DMS53 (cell line): ENCODE measurements at places on chromosomes 5 and 9.

GRCh38 chr5:96856371-96856770 lies 19.9 kb upstream of the ERAP2 start:
- no peak for DNase-seq

DNA sequence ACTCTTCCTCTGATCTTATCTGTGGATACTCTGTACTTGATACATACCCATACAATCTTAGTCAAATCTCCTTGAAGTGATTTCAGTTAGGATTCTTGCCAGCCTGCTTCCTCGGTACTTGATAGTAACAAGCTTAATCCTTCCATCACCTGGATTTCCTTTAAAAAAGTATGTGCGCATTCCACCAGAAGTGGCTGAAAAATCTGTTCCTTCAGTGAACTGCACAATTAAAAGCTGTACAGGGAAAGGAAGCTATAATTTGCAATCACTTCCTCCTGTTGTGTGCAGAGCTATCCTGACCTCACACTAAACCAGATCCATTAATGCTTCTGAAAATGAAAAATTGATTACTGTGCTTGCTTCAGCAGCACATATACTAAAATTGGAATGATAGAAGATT lies 47.3 kb downstream of the PWWP2A start:
- DNase-seq: no peak

- peak; percentile 15 for DNase-seq
Measured at GRCh38 chr9:116345817-116346216, 192.2 kb downstream of the PAPPA start.

DNA sequence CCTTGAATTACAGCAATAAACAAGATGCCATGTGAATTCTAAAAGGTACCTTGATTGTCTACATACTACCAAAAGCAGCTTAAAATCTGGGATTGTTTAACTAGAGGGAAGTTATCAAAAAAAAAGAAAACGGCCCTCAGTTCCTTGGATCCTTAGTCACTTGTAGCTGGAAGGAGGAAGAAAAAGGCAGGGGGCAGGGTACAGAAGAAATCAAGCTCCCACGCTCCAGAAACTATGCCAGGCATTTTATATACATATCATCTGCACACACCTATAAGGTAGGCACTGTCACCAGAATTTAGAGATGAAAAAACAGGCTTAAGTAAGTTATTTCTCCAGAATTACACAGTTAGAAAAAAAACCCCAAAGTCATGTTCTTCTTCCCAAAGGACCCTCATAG lies 63.4 kb downstream of the SCAI start:
- DNase-seq: no peak

DNA sequence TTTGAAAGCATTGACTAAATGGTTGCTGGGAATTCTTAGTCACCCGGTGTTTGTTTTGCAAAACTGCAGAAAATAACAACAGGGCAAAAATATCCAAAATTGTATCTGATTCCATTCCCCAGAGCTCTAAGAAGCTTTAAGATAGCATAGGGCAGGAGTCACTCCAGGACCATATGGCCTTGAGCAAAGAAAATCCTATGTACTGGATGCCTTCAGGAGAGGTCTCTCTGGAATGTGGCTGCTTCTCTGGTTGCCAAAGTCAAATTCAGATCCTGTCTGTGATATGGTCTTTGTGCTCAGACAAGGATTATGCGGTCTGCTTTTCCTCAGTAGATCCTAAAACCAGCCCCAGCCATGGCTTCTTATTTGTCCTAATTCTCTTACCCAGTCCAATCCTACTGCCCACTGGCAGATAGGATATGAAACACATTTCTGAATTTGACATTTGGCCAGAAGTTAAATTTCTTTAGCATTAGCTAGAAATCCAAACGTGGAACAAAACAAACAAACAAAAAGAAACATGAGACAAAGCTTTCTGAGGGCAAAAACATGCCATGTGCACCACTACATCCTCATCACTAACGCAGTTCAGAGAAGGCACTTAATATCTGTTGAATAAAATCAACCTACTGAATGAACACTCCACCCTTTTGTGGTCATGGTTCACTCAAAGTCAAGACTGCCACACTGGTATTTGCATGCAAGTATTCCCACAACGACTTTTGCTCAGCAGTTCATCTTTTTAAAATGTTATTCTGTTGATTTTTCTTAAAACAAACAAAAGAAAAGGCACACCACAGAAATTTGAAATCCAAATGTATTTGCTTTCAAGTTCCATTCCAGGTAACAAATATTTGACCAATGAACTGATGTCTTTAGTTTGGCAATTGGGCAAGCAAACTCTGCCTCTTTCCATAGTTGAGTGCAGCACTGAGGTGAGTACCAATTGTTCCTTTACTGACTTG lies 165.7 kb downstream of the TRPM6 start:
- DNase-seq: no peak

- DNase-seq: no peak
Measured at GRCh38 chr9:103242025-103242424, 246.9 kb downstream of the CYLC2 start.

GRCh38 chr9:88949961-88950340 lies 41.3 kb upstream of the S1PR3 start:
- DNase-seq: no peak

DNA sequence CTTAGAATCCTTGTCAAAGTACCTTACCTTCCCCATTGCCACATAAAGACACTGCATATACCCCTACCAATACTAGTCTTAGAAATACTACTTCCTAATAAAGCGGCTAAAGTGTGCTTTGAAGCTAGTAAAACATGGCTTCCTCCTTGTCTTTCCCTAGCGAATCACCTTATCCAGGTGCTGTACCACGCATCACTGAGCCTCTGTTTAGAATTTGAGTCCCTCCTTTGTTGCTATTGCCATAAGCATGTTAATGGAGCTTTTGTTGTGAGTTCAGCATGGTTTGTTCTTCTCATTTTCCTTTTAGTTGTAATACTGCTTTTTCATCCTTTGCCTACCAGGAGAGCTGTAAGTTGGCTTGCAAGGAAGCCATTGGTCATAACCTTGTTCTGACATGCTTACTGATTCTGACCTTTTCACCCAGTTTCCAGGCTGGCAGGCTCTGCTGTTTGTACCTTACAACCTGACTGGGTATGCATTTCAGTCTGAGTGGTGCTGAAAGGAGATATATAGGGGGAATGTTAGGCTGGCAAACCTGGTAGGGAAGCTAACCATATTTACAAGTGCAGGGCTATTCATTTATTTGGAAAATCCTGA lies 49.8 kb downstream of the LMNB1 start:
- DNase-seq: no peak

DNA sequence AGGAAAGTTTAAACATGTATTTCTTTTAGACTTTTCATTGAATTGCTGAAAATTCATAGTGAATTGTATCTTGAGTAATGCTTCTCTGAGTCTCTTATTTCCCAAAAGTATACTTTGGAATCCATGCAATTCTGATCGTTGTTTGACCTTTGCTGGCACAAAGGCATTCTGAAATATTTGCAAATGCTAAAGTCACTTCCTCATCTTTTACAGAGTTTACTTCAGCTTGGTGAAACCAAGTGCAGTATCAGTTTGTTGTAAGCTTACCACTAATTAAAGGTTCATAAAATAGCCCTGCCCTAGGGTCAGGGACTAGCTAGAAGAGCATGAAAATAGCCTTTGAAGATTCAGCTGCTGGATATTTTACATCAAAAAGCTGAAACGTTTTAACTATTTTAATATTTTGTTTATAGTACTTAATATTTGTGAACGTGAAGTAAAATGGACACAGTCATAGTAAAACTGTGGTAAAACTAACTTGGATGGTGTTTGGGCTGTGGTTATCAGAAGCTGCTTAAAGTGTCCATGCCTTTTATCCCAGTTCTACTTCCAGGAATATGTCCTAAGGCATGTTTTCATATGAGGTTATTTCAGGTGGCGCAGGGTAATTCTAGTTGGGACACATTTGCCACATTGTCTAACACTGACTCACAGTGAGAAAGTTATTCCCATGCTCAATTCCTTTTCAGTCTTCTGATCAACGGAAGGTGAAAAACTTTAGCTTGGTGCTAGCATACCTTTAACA lies 45.3 kb downstream of the SLC22A5 start:
- no peak for DNase-seq

- no peak for DNase-seq
Measured at GRCh38 chr5:174785120-174785680, 60.8 kb downstream of the MSX2 start.

DNA sequence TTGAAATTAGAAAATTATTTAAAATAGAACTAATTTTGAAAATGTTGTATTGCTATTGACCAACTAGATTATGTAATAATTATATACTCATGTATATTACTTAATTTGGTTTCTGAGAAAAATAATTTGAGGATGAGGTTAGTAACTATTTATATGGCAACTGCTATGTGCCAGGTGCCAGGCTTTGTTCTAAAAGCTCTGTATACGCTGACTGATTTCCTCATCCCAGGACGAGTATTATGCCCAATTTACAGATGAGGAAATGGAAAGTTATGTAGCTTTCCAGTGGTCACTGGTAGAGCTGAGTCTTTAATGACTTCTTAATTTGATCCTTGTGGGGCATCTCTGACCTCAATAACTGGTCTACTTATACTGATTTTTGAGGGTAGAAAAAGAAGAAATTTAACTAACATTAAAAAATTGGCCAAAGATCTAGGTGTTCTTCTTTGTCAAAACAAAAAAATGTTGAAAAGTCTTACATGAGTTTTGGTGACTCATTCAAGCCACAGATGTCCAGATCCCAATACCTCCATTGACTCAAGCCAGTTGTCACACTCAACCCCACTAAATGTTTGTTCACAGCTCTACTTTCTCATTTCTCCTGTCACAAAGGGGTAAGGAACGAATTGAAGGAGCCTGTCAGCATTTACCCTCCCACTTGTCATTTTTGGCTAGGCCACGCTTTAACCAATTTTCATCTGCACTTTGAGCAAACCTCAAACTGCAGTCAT lies 228.1 kb upstream of the MEF2C start:
- DNase-seq: no peak

- DNase-seq: no peak
Measured at GRCh38 chr9:124662561-124662960, 108.5 kb downstream of the NR6A1 start.

DNA sequence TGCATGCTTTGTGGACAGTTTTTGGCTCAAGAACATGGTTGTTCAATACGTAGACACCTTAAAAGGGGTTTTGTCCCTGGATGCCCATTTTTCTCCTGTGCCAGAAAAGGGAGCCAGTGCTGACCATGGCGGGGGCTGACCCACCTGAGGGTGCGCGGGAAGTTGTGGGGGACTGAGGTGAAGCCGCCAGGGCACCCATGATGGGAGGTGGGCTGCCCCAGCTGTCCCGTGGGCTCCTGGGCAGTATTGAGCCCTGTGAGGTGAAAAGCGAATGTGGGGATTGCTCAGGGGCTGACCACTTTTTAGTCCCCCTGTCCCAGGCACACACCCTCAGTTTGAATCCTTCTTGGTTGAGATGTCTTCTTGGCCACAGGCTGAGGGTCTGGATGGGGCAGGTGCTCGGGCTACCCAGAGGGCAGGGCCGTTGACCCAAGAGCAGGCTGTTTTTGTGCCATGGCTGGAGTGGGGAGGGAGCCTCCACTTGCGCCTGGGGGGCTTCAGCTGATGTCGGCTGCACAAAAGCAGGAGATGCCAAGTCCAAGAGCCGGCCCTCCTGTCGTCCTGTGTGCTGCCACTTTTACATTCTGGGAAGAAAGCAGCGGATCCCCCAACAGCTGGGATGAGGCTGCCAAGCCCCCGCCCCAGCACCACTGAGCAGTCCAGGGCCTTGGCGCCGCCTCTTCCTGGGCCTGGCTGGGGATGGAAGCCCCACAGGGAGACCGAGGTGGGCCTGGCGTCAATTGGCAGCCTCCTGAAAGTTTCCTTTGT lies 120.1 kb downstream of the WNK2 start:
- no peak for DNase-seq

DNA sequence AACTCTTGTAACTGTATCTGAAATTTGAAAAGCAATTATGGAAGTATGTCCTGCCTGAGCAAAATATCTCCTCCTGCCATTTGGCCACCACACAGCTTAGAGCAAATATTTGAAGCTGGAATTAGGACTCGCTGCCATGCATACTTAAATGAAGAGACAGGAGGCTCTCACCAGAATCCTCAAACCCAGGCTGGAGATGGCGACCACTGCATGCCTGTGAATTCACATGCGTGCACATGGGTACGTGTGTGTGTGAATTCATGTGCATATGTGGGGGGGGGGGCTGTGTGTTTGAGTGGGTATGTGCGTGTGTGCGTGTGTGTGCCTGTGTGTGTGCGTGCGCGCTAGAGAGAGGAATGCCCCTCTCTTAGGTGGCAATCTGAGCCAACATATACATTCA lies 84.1 kb upstream of the IRX1 start:
- no peak for DNase-seq

DNA sequence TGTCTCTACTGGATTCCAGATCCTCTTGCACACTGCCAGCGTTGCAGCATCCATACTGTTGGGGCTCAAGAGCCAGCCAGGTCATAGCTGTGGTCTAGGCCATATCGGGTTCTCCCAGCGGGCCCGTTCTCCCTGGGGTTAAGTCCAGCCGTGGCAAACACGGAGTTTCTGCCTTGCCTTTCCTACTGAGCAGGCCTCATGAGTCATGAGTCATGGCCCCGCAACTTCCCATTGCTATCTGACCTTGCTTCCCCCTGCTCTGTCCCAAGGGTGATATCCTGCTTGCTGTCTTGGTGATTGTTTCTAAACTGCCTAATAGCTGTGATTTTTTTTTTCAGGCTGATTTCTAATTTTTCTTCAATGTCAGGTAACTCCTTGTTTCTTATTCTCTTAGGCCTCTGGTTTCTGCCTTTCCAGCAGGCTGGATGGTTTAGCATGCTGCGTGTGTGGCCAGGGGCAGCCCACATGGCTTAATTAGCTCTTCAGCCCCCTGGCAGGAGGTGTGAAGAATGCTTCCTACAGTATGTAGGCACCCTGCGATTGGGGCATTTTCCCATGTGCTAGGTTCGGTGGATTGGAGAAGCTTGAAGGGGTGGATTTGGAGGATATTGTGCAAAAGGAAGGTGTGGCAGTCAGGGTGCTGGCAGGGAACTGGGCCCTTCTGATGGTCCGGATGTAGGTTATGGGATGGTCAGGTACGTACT lies 18.7 kb downstream of the DAPK1 start:
- no peak for DNase-seq

DNA sequence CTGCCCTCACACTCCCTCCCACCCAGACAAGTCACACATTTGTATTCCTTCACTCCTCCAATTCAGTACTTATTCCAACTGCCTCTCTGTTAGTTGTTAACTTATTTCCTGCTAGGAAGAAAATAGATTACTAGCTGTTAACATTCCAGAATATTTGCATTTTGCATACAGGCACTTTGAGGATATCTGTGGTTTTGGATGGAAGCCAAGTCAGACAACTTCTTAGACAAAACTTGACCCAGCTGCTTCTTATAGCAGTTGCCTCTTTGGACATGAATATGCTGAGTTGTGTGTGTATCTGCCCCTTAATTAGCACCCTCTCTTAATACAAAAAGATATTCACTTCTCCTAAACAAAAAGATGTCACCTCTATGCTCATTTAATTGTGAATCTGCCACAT lies 1280.6 kb upstream of the ACO1 start:
- no peak for DNase-seq

- DNase-seq: no peak
Measured at GRCh38 chr5:133863857-133864585, 104.4 kb downstream of the C5orf15 start.

- peak; percentile 62 for DNase-seq
Measured at GRCh38 chr5:95261437-95262175, 23.3 kb downstream of the MCTP1 start.
